CD4-positive, alpha-beta T cell treated with Interleukin-4 for 4 hours (primary cell): ENCODE measurements at places on chromosomes 6 and 20.

- no peak for DNase-seq
These were observed 104.5 kb downstream of the NOL4L start for GRCh38 chr20:32480371-32481241.

DNA sequence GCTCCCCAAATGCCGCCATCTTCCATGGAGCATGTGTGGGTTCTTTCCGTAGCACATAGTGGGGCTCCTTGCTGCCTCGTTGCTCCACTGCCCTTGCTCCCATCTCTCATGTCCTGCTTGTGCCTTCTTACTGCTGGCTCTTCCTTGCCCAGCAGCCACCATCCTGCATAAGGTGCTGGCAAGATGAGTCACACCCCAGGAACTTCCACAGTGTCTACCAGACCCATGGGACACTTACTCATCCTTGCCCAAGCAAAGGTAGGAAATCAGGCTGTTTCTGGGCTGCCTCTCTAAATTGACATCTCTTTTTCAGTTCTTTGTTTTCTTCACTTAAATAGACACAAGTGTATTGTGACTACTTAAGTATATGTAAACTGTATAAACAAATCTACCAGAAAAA lies 39.4 kb upstream of the RGS17 start:
- DNase-seq, result no peak

DNA sequence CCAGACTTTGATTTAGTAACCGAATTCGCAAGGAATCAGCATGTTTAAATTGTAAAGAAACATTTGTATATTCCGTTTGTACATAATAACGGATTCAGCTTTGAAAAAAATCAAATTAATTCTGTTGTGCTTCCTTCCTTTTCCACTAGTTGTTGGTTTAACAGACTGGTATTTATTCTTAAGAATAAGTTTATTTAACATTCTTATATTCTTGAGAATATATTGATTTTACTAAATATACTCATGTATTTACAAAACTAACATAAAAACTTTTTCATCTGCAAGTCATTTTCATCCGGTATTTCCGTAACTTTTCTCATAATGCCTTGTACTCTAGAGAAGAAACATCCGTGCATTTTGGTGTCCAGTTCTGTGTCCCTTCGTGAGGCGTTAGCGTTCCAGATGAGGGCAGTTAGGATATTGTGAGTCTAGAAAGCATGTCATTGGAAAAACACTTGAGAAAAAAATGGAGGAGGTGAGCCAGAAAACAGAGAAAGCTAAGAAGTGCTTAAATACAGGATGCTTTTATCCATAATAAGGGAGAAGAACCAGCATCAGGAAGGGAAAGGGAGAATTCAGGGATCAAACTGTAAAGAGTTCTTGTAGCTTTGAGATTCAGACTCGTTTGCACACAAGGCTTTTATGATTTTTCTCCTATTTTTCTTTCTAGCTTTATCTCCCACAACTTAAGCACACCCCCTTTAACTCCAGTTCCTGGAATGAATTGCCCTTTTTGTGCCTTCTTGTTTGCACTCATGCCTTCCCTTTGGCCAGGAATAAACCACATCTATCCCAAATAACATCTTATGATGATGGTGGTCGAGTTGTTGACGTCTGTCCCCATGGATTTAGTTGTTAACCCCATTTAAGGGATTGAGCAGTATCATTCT lies 1.8 kb downstream of the WRNIP1 start:
- DNase-seq, result no peak

DNA sequence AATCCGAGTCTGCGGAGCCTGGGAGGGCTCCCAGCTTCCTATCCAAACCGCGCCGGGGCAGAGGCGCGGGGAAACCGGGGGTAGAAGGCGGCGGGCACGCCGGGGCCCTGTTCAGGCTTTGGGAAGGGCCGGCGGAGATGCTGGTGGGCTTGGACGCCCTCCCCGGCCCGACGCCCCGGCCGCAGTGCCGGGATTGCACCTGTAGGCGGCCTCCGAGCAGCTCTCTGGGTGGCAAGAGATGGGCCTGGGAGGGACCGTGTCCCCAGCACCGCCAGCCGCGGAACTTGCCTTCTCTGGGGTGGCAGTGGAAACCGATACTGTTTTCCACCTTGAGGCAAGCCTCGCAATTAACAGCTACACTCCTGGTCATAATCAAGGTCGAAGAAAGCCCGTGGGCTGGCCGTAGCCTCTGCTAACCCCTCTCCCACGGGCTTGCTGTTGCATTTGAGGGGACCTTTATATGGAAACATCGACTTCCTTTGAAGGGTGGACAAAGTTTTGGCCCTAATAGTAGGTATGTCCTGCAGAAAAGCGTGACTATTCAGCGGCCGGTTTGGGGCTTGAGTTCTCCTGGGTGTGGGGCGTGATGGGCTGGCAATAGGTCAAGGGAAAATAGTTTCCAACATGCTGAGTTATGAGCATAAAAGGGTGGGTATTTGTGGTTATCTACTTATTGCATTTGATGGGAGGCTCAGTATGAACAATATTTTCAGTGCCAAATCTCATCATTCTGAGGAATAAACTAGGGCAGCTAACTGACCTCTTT lies 1.1 kb upstream of the JAG1 start:
- no peak for DNase-seq

GRCh38 chr20:32966881-32967781 lies 37.1 kb downstream of the SUN5 start:
- DNase-seq, result peak; percentile 58

GRCh38 chr6:60991427-60992028 lies 1294.5 kb downstream of the KHDRBS2 start:
- DNase-seq, result no peak

DNA sequence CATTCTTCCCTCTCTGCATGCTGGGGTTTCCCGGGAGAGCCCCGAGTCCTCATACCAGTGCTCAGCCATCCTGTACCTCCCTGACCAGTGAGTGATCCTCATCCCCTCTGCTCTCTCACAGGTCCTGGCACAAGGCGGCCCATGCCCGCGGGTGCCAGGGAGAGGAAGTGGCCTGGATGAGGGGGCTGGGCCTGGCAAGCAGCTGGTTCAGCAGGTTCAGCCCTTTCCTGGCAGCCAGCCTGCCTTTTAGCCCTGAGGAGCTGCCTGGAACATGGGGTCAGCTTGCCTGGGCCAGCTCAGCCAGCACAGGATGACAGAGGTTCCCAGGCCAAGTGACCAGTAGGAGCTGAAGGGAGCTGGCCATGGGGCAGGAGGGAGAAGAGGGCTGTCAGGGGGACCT lies 10.9 kb downstream of the MOCS1 start:
- DNase-seq, result no peak
